WTC11 (cell line): ENCODE measurements at places on chromosomes 2 and 18. TPM values are rescaled to one million over a fixed set of nuclear protein-coding genes. Genes with fewer than 3 reads are reported as not detected.

DNA sequence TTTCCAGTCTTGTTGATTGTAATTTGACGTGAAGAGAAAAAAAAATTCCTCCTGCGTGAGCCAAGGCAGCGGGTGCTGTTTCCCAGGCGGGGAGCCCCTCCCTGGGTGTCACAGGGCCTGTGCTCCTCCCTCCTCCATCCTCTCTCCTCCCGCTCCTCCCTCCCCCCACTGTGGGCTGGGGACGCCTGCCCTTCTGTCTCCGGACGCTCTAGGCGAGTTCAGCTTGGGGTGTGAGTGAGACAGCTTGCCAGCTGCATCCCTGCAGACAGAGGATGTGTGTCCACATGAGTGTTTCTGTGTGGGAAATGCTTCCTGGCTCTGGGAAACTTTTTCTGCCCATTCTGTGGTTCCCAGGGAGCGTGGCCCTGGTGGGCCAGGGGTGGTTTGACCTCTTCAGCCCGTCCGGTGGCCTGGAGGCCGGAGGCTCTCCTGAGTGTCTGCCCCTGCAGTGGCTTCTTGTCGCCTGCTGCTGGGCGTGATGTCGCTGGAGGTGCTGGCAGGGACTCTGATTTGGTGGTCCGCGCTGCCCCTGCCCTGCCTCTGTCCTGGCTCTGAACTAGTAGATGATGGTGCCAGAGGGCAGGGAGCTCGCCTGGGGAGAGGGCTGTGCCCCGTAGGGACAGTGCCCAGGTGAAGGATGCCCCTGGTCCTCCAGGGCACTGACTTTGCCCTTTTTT lies 96.4 kb downstream of the USP40 start:
- H3K27me3 ChIP-seq: no peaks in the 10 kb centered on the region
- H3K4me1 ChIP-seq: peaks cover 4% of the 10 kb centered on the region; the same call in 1 of the 2 replicates
- no peak overlapping the region for H3K27ac ChIP-seq
- H3K4me3 ChIP-seq: no peak overlapping the region

DNA sequence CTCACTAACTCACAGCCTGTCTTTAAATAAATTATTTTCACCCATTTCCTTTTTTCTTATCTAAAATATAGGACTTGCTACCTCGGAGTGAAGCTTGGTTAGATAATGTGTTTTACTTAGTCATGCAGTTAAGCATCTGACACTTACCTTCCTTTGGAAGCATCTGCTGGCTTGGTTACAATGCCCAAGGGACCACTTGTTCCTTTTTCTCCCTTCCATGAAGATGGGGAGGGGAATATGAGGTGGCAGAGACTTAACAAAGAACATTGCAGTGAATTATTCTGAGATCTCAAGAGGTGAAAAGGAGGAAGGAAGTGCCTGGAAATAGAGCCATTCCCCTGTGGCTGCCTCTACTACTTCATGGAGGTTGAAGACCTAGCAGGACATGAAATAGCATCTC lies 145.4 kb upstream of the FOSL2 start:
- H3K36me3 ChIP-seq: no peaks in the 10 kb centered on the region
- DNase-seq: no peak
- H3K27me3 ChIP-seq: no peaks in the 10 kb centered on the region
- H3K4me3 ChIP-seq: no peak overlapping the region
- no peak overlapping the region for H3K27ac ChIP-seq
- peaks cover 16% of the 10 kb centered on the region for H3K4me1 ChIP-seq

DNA sequence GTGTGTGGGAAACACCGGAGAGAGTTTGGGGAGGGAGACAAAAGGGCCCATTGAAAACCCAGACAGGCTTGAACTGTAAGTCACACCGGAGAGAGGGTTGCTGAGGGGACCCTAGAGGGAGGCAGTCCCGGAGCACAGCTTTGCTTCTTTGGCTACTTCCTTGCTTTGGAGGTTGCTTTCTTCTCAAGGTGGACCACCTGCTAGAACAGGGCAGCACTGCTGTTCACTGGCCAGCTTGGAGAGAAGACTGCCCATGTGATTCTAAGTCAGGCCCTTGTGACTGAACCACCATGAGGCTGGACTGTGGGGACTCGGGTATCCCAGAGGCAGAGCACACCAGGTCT lies 4.4 kb downstream of the ACTG2 start:
- H3K4me1 ChIP-seq: no peaks in the 10 kb centered on the region
- no peaks in the 10 kb centered on the region for H3K36me3 ChIP-seq

The RAB6C gene
- total RNA-seq: 0.07 to 0.09 TPM (median 0.07 TPM) in 3 replicates
